ENCODE measurements at places on chromosomes 5 and 9. TPM values are rescaled to one million over a fixed set of nuclear protein-coding genes. Genes with fewer than 3 reads are reported as not detected.

- DNase-seq = no peak
- no peaks in the 10 kb centered on the region for H3K36me3 ChIP-seq
- no peak overlapping the region for H3K27ac ChIP-seq
- no peaks in the 10 kb centered on the region for H3K4me1 ChIP-seq
Observed at GRCh38 chr5:91950328-91950727, 567.2 kb upstream of the ARRDC3 start.

GRCh38 chr9:24381205-24381604 is 164.5 kb downstream of the IZUMO3 start:
- H3K4me1 ChIP-seq = no peaks in the 10 kb centered on the region
- H3K27me3 ChIP-seq = no peaks in the 10 kb centered on the region
- no peaks in the 10 kb centered on the region for H3K36me3 ChIP-seq
- H3K27ac ChIP-seq = no peak overlapping the region

DNA sequence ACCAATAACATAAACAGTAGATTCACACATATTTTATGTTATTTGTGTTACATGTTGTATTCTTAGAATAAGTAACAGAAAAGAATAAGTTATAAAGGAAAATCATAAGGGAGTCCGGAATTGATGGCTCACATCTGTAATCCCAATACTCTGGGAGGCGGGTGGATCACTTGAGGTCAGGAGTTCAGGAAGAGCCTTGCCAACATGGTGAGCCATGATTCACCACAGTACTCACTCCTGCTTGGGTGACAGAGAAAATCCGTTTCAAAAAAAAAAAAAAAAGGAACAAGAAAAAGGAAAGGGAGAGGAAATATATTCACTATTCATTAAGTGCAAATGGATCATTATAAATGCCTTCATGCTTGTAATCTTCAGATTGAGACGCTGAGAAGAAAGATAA is 533.3 kb upstream of the CDH9 start:
- no peak overlapping the region for H3K27ac ChIP-seq
- H3K27me3 ChIP-seq = no peaks in the 10 kb centered on the region
- H3K4me3 ChIP-seq = no peak overlapping the region
- no peaks in the 10 kb centered on the region for H3K36me3 ChIP-seq

DNA sequence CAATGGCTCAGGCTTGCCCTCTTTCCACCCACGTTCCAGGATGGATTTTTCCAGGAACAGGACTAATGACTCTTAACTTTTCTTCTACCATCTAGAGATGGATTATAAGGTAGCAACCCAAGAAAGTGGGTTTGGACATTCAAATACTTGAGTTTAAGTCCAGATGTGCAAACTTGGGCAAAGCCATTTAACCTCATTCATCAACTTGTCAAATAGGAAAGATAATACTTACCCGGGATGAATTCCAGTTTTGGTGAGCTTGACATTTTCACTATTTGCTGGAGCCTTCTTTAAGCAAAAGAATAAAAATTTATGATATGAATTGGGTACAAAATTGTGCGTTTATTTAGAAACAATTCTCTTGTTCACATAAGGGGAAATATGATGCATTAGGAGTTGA is 44.3 kb upstream of the ZBED3 start:
- no peaks in the 10 kb centered on the region for H3K36me3 ChIP-seq
- H3K27ac ChIP-seq = no peak overlapping the region
- no peaks in the 10 kb centered on the region for H3K4me1 ChIP-seq
- no peak overlapping the region for H3K4me3 ChIP-seq
- DNase-seq = no peak

DNA sequence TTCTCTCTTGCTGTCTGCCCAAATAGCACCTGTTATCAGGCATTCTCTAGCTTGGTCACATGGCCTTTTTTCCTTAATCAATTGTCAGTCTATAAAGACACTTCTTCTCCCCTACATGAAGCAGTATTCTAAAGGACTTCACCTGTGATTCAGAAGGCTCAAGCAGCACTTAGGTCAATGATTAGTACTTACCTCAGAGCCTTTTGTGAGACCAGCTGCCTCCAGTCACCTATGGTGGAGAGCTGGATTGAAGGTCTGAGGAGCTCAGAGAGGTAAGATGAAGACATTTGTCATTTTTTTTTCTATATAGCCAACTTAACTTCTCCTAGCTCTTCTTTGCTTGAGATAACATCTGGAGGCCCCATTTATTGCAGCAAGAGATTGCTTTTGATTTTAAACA is 278.3 kb upstream of the PCSK5 start:
- H3K4me1 ChIP-seq = no peaks in the 10 kb centered on the region
- no peaks in the 10 kb centered on the region for H3K36me3 ChIP-seq
- peaks cover 24% of the 10 kb centered on the region for H3K27me3 ChIP-seq
- no peak for DNase-seq

- no peaks in the 10 kb centered on the region for H3K27me3 ChIP-seq
- DNase-seq = no peak
- H3K4me1 ChIP-seq = no peaks in the 10 kb centered on the region
- no peak overlapping the region for H3K4me3 ChIP-seq
Observed at GRCh38 chr5:32572778-32573480, 12.4 kb upstream of the SUB1 start.

Gene CA9
- total RNA-seq = not detected

Gene DPYSL3
- not detected for total RNA-seq

Gene TMEM252
- total RNA-seq = not detected

Gene F2RL2
- not detected for total RNA-seq

Gene MLANA
- not detected for total RNA-seq

Gene ZBTB26
- total RNA-seq = 10.4 TPM

Measured in naive thymus-derived CD8-positive, alpha-beta T cell (primary cell).